ENCODE measurements at places on chromosomes 2 and 18.

DNA sequence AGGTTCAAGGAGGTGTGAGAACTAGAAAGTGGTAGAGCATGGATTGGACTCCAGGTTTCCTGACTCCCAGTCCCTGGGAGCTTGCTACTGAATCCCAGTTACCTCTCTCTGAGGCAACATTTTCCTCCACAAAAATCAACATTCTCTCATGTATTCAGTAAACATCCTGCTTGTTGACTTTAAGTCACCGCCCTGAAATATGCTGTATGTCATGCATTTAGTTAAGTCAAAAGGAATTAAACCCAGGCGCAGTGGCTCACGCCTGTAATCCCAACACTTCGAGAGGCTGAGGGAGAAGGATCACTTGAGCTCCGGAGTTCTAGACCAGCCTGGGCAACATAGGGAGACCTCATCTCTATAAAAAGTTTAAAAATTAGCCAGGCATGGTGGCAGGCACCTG, 3.8 kb downstream of the MATN3 start:
- DNase-seq, result no peak

DNA sequence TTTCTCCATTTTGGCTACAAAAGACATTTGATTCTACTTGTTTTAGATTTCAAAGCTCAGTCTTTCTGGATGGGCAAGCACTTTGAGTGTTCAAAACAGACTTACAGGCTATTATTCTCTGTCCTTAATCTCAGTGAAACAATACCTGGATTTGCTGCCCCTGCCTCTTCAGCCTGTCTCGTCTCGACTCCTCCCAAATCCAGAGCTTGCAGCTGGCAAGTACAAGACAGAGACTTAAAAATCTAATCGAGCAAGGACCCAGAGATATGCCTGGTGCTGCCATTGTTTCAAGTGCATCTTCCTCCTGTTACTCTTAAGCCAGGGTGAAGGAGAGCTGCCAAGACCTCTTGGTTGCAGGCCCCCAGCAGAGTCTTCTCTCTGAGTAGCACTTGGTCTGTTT, 59.2 kb downstream of the LRRC30 start:
- no peak for DNase-seq

DNA sequence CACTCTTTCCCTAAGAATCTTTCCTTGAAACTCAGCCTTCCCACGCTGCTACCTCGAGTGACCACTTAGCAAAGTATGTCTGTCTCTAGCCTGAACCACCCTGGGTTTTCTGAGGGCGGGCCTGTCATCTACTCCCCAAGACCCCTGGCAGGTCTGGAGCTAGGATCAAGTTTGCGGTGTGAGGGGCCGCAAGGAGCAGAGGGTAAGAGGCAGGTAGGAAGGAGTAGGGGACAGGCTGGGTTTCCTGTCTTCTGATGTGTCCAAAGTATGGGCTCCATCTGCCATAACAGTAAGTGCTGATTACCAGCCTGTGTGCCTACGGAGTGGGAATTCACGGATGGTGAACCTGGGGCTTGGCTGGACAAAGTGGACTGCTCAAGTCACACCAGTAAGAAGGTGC, 25.4 kb downstream of the ZFP36L2 start:
- no peak for DNase-seq

DNA sequence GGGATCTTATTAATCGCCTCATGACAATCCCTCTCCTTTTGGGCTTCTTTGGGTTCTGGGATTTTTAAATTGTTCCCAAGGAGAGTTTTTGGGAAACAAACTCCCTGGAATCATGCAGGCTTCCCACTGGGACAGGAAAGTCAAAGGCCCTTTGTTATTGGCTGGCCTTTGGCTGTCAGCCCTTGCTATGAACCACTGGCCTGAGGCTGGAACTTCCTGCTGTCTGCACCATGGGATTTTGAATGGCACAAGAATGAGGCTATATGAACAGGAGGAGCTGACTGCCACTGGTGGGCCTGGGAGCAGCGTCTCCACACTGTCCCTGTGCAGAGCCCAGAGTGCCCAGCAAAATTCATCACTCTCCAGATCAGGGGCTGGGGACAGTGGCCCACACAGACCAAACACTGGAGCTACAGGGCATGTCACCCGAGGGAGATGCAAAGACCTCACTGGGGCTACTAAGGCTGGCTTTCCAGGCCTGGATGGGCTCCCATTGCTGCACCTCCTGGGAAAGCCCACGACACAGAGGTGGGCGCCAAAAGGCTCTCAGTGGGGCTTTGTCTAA, 35.7 kb downstream of the STEAP3 start:
- no peak for DNase-seq

DNA sequence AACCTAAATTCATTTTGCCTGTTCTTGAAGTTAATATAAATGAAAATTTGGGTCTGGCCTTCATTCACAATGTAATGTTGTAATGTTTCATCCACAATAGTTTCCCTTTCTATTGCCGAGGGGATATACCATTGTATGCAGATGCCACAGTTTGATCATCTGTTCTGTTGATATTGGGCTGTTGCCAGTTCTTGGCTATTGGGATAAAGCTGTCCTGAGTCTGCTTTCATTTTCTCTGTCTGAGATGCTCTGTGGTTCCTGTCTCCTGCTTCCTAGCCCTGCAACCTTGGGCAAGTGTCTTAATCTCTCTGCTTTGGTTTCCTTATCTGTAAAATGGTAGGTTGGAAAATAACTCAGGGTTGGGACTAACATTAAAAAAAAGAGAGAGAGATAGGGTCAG, 25.2 kb downstream of the B3GNT2 start:
- DNase-seq, result no peak

Measured in NCI-H526 (cell line).